ENCODE measurements at places on chromosomes 1 and 21.

DNA sequence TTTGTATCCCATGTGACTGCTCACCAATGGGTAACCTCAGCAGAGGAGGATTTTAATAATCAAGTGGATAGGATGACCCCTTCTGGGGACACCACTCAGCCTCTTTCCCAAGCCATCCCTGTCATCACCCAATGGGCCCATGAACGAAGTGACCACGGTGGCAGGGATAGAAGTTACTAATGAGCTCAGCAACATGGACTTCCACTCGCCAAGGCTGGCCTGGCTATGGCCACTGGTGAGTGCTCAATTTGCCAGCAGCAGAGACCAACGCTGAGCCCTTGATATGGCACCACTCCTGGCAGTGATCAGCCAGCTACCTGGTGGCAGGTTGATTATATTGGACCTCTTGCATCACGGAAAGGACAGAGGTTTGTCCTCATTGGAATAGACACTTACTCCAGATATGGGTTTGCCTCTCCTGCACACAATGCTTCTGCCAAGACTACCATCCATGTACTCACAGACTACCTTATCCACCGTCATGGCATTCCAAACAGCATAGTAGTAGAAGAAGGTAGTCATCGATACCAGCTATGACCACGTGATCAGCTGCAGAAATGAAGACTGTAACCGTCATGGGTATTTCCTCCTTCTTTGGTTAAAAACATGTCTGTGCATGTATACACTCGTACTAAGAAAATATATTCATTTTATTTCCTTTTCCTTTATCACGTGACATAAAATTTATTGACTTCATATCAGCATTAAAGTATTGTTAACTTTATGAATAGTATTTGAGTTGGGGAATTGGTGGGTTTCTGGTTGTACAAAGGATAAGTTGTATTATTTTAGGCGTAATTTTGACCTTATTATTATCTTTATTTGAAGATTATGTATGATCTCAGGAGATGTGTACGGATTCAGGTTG, 562.6 kb downstream of the PTPRU start:
- DNase-seq = no peak

DNA sequence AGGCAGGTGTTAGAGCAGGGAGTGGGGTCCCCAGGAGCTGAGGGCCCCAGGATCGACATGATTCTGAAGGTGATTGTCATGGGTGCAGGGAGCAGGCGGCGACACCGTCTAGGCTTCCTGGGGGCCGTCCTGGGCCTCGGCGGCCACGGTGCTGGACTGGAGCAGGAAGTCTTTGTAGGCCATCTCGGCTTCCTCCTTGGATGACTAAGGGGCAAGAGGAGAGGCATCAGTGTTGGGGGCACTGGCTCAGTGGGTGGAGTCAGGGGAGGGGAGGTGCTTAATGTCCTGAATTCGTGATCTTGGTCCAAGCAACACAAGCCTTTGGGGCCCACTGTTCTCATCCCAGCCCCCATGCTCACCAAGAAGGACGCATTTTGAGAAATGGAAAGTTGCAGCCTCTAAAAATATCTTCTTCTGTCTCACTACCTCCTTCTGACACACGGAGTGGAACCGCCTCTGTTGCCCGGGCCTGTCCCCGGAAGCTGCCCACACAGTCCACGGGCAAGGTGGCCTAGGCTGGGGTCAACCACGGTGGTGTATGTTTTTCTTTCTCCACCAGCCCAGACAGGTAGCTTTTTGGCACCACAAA, 8.6 kb upstream of the FCMR start:
- DNase-seq = no peak

DNA sequence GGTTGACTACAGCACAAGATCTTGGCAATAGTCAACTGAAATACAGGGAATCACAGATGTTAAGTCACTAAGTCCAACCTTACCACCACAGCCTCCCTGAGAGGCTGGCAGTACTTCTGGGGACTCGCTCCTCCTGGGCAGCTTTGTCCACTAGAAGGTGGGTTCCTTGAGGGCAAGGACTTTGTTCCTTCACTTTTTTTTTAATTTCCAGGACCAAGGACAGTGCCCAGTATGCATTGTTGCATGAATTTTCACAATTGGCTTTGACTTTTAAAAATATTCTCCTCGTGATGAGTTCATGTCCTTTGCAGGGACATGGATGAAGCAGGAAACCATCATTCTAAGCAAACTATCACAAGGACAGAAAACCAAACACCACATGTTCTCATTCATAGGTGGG, 96.7 kb upstream of the IGSF21 start:
- no peak for DNase-seq

- DNase-seq = no peak
Observed at GRCh38 chr1:173758980-173759379, 44.2 kb downstream of the KLHL20 start.

- no peak for DNase-seq
Observed at GRCh38 chr1:218811497-218811896, 362.2 kb upstream of the LYPLAL1 start.

DNA sequence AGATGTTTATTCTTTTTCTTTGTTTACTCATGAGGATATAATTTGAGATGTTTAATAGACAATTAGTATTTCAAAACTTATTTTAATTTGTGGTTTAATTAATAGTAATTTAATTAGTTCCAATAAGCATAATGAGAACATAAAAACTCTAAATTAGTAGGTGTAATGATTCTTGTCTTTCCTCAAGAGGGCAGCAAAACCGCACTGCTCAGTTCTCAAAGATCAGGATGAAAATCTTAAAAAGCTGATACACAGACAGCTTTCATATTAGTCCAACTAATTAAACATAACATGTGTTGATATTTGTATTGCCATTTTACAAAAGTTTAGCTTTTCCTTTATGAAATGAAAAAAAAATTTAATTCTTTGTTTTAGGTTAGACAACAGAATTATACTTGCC, 106.7 kb upstream of the C21orf91 start:
- no peak for DNase-seq

DNA sequence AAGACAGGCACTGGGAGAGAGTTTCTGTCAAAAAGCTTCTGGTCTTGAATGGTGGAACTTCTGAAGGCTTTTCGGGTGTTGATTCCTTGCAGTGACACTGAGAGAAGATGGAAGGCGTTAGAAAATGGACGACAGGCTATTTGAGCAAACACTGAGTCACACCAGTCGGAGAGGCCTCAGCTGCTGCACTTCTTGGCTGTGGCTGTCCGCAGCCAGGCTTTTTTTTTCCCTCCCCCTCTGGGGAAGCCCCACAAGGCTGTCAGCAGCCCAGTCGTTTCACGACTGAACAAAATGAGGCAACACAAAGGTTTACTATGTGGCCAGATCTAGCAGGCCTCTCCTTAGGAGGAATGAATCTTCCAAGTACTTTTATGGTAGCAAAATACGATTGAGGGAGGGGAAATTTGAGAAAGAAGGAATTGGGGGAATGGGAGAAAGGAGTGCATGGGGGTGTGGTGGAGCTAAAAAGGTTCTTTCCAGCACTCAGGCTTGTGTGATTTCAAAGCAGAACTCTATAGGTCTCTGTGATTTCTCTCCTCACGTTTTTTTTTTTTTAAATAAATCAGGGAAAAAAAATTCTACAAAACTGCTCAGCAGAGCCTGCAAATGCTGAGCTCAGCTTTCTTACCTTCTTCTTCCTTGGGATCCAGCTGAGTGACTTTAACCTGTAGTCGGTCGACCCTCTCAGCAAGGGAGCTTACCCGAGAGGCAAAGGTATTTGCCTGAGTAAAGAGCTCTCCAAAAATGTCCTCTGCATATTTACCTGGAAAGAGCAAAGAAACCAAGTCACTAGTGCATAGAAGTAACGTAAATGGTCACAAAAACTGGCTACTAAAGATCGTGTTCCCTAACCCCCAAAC, 26.1 kb downstream of the GPR3 start:
- DNase-seq = no peak

DNA sequence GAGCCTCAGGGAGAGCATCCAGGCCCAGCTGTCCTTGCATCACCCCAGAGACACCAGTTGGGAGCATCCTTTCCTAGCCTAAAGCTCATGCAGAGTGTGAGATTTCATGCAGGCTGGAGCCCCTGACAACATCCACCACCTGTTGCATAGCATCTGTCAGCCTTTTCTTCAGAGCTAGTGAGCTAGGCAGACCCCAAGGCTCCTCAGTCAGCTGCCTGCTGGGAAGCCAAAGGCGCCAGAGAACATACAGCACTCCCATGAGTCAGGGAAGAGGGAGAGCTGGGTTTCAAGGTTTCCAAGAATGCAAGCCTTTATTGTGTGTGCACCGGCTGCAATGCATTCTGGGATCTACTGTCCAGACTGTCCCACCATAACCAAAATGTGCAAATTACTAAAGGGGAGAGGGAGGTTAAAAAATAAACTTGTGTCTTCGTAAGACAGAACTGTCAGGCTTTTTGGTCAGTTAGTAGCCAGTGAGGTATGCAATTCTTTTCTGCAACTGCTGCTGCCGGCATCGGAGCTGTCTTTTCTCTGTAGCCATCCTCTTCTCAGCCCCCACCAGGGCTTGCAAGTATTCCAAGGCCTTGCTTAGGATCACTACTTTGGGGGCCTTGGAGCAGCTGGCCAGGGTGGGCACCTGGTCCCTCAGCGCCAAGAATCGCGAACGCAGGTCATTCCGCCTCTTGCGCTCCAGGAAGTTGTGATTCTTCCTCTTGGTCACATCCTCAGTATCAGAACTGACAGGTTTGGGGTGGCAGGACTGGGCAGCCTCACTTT, 4.6 kb downstream of the MYCL start:
- DNase-seq = no peak

DNA sequence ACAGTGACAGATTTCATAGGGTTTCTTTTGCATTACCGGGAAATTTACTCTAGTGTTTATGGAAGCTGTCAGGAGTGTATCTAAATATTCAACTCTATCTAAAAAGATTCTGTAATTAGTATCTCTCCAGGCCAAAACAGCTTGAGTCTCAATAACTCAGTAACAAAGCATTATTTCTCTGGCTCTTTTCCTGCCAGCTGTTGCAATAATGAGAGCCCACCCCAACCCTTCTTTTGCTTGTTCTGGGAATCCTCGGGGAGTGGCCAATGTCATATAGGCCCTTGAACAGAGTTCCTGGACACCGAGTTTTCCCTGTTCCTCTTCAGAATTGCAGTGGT, 120.1 kb upstream of the SGIP1 start:
- no peak for DNase-seq

GRCh38 chr1:83017701-83018100, 981.2 kb downstream of the TTLL7 start:
- no peak for DNase-seq

DNA sequence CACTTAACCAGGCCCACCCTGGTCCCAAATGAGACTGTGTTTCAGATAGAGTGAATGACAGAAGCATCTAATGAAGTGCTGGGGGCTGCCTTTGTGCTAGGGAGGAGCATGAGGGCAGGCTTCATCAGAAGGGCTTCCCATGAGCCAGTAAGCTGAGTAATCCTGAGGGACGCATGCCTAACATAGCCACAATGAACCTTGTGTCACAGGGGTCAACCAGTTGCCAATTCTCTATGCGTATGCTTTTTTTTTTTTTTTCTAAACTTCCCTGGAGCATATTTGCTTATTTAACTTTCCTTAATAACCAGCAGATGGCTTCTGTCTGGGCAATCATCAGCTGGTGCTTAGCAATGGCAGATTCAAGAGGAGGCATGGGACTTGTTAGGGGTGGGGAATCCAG, 25.5 kb upstream of the CYP2J2 start:
- no peak for DNase-seq

GRCh38 chr1:185808631-185809030, 74.4 kb downstream of the HMCN1 start:
- DNase-seq = no peak
